Fibroblast of skin of left quadriceps (primary cell): ENCODE measurements at places on chromosomes 6 and 20.
A peak's percentile ranks its signal among the peaks of the same experiment; 100 is the strongest.

DNA sequence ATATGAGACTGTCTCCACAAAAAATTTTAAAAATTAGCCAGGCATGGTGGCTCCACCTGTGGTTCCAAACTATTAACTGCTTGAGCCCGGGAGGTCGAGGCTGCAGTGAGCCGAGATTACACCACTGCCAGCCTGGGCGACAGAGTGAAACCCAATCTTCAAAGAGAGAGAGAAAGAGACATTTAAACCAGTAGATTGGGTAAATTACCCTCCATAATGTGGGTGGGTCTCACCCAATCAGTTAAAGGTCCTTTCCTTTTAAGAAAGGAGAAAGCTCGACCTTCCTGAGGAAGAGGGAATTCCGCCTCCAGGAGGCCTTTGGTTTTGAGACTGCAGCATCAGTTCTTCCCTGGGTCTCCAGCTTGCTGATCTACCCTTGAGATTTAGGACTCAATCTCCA lies 25.2 kb upstream of the SCML4 start:
- DNase-seq: no peak

DNA sequence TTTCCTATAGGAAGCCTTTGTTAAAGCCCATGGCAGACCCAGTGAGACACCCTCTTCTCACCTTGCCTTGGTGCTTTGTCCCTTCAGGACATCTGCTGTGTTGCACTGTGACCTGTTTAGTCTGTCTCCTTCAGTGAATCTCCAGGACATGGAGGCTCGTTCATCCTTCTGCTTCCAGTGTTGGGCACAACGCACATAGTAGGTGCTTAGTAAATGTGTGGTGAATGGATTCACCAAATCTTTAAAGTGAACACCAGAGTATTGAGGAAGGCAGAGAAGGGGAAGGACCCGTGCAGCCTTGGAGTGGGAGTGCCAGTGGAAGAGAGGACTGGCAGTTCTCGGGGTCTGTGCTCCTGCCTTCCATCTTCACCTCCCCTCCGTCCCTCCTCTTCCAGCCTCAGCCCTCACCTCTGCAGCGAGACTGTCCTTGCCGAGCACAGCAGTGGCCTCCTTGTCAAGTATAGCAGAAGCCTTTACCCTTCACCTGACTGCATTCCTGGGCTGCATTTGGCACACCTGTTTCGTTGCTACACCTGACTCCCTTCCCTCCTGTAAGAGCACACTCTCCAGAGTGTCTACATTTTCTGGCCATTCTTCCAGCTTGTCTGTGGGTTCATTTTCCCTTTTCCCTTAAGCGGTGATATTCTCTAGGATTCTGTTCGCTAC lies 49.2 kb downstream of the ARID1B start:
- DNase-seq: no peak

DNA sequence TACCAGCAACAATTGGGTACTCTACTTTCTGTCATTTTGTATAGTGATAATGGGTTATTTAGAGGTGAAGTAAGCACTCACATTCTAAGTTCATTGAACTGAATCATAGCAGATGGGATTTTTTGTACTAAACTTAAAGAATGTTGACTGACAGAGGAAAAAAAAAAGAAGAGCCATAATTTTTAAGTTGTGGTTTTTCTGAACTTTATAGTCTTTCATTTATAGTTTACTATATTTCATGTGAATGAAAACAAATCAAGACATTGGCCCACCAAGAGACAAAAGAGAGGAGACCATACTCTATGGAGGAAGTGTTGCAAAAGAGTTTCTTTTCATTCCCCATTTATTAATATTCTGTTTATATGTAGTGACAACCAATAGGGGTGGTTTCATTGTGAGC lies 685.7 kb downstream of the BCKDHB start:
- DNase-seq: peak; percentile 49

GRCh38 chr20:4008877-4009276 lies 6.5 kb downstream of the RNF24 start:
- DNase-seq: no peak

- DNase-seq: no peak
Measured at GRCh38 chr6:157233686-157234085, 89.6 kb downstream of the TMEM242 start.

- no peak for DNase-seq
Measured at GRCh38 chr6:145080651-145081050, 654.7 kb downstream of the EPM2A start.

DNA sequence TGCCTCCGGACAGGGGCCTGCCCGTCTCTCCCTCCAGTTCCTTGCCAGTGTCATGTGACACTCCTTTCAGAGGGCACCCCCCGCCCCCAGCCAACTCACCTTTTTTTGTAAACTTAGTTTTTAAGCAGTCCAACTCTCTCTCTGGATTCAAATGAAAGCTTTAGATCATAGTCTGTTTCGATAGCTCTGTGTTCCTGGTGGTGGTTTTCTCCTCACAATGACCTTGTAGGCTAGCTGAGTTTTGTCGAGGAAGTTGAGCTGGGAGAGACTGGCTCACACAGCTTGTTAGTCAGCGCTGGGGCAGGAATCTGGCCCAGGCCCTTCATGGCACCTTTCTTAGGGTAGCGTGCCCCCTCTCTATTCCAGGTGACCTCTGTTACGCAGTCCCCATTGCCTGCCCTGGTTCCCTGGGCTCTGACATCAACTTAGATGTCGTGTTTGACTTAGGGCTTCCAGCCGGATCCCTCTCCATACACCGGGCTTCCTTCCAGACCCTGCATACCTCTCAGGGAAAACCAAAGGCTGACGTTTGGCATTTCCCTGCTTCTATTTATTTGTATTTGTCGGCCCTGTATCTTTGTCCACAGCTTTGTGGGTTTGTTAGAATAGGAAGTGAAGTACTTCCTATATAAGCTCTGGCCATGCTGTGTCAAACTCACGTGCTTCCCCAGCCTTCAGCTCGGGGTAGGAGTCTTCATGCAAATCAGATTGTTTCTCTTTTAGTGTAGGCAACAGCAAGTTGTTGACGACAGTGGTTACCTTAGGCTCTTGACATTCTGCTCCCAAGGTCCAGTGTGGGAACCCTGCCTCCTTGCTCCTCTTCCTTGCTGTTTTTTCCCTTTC lies 12.7 kb downstream of the IGF2R start:
- DNase-seq: no peak

DNA sequence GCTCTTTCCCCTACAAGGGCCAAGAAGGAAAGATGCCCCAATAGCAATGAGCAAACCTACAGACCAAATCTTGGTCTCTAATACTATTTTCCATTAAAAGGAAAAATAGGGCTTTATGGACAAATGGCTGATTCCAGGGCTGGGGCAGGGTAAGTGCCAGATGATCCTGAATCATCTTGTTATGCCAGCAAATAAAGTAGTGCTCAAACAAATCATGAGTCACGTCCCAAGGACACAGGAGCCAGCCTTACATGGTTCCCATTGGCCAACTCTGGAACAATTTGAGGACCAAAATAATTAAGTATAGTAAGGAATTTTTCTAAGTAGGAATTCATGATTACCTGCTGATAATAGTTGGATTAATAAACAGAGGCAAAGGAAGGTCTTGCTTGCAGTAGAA lies 53.2 kb upstream of the NKX2-4 start:
- DNase-seq: no peak

- DNase-seq: no peak
Measured at GRCh38 chr6:159533016-159533415, 160.0 kb downstream of the SOD2 start.

DNA sequence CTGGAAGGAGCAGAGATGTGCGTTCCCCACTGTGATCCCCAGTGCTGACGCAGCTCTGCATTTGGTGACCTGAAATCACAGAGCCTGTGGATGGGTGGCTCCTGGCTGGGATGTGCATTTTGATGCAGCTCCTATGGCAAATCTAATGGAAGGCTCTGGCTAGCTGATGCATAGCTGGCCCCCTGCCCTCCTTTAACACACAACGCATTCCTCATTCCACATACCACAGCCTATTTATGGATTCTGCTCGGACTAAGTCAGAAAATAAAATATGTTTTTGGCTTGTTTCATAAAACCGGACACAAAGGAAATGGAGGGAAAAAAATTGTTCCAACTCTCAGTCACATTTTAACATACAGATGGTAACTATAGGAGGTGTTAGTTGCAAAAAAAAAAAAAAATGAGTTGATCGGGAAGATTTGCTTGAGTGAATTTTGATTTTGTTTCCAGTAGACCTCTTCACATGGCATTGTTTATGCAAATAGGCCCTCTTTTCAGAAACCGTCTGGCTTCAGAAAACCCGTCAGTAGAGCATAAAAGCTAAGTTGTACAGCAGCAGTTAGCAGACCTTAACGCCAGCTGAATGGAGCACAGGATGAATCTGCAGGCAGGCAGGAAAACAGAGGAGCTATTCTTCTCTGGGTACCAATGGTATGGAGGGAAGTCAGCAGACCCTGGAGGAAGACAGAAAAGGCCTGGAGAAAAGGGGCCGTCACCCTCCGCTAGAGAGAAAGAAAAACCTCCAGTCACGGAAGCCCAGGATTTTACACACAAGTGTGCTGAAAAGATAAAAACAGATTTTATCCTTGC lies 215.4 kb downstream of the HDGFL1 start:
- DNase-seq: peak; percentile 50

DNA sequence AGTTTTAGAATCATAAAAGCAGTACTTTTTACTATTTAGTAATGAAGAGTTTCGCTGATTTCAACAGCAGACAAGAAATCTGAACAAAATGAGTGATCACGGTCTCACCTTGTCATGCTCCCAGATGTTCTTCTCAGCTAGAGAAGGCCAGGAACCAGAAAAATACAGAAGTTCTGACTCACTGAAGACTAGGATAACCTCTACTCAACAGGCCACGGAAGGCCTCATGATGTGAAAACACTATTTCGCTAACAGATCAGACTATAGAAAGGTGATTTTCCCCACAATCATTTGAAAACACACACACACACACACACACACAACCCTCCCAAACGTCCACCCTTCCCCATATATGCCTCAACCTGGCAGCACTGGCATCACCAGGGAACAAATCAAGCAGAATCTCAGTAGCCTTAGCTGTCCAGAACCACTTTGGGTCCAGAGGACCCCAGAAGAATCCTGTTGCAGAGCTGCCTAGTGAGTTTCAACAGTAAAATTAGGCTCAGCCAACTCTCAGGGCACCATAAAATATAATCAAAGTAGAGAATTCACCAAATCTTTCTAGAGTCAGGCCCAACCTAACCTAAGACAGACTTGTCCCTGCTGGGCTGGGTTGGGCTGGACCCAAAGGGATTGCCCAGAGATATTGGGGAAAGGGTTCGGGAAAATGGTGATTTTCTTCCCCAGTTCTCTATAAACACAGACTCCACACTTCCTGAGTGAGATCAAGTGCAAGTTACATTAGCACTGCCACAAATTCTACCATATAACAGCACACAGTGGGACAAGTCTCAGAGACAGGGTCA lies 7.9 kb downstream of the EXOC2 start:
- no peak for DNase-seq

DNA sequence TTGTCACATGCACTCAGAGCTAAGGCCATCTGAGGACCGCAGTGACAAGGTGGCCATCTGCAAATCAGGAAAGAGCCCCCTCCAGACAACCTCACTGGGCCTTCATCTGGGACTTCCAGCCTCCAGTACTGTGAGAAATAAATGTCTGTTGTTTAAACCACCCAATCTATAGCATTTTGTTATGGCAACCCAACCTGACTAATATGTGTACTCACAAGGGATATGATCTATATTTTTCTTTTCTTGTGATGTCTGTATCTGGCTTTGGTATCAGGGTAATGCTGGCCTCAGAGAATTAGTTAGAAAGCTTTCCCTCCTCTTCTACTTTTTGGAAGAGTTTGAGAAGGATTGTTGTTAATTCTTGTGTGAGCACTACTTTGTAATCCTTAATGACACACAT lies 37.5 kb upstream of the ENTPD6 start:
- no peak for DNase-seq

DNA sequence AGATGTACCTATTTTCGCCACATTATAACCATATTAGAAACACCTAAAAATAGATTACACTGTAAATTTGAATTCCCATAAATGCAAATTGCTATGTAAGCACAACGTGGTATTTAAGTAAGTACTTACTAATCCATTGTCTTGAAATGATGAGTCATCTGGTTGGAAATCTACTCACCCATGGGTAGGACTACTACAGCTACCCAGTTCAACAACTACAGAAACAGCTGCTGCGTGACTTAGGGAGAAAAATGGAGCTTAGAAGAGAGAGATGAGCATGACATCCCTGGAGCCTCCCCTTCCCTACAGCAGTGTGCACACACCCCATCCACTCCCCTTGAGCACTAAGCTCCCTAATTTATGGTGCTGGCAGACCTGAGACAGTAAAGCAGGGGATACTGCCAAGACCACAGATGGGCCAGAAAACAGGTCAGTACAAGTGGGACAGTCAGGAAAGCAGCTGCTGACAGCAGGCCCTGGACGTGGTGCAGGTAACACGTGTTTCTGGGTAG lies 26.9 kb downstream of the RRAGD start:
- no peak for DNase-seq

DNA sequence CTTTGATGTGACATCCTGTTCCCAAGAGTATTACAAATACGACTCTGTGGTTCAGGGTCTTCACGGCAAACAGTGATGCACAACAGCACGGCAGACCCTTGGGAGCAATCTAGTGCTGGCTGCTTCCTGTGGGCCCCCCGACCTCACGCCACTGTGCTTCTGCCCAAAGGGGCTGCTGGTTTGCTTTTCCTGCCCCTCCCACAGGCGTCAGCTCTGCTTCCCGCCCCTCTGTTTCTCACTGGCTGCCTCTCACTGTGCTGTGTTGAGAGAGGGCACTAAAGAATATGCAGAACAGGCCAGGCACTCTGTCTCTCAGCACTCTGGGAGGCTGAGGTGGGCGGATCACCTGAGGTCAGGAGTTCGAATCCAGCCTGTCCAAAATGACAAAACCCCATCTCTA lies 554.5 kb upstream of the AGPAT4 start:
- DNase-seq: no peak

DNA sequence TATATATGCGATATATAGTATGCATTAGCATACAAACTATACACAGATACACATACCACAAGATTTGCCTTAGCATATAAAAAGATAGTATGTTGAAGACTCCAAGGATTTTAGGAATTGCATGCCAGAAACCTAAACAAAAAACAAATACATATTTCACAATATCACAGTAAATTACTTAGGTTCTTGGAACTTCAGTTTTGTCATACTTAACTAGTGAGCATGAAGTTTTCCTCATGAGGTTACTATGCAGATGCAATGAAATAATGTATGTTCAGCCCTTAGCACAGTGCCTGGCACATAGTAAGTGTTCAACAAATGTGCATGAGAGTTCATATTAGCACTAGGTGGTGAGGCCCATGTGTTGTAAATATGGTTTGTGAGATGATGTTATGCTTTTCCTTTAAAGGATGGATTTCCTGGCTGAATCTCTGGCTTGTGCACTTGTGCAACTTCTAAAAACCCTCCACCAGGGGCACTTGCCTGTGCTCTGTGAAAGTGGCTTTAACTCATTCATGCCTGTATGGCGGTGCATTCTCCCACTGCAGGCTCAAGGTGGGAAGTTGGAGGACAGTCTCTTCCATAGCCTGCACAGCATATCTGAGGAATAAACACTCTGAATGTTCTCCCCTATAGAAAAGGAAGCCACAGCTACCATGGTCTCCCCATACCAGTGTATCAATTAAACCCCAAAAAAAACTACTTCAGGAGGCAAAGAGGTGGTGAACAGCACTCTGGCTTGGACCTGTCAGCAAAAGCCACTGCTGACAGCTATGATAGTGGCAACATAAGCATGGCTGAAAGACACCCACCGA lies 624.1 kb upstream of the CDH4 start:
- no peak for DNase-seq

GRCh38 chr6:146029573-146030184 lies 817 bp downstream of the GRM1 start:
- no peak for DNase-seq

GRCh38 chr6:154258064-154258757 lies 98.4 kb downstream of the IPCEF1 start:
- DNase-seq: no peak
